ENCODE measurements at places on chromosomes 12 and 14.

GRCh38 chr12:98575013-98575412 is 18.5 kb upstream of the SLC25A3 start:
- no peak for DNase-seq

DNA sequence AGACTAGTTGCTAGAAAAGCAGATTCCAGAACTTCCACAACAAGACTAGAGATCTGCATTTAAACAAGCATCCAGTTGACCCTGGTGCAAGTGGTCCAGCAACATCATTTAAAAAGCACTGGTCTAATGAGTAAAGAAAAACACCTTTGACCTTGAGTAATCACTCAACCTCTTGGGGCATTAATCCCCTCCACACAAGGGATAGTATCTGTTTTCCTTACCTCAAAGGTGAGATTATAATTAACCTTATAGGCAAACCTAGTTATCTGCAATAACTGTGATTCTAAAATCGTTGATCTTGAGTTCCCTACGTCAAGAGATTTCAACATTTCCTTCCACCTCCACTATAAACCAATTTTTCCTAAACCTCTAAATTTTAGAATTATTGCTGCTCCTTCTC is 1.1 kb downstream of the KDM5A start:
- no peak for DNase-seq

GRCh38 chr12:113116875-113117274 is 18.7 kb downstream of the RASAL1 start:
- no peak for DNase-seq

- DNase-seq = no peak
Measured at GRCh38 chr14:21093769-21094681, 4.4 kb downstream of the ZNF219 start.

DNA sequence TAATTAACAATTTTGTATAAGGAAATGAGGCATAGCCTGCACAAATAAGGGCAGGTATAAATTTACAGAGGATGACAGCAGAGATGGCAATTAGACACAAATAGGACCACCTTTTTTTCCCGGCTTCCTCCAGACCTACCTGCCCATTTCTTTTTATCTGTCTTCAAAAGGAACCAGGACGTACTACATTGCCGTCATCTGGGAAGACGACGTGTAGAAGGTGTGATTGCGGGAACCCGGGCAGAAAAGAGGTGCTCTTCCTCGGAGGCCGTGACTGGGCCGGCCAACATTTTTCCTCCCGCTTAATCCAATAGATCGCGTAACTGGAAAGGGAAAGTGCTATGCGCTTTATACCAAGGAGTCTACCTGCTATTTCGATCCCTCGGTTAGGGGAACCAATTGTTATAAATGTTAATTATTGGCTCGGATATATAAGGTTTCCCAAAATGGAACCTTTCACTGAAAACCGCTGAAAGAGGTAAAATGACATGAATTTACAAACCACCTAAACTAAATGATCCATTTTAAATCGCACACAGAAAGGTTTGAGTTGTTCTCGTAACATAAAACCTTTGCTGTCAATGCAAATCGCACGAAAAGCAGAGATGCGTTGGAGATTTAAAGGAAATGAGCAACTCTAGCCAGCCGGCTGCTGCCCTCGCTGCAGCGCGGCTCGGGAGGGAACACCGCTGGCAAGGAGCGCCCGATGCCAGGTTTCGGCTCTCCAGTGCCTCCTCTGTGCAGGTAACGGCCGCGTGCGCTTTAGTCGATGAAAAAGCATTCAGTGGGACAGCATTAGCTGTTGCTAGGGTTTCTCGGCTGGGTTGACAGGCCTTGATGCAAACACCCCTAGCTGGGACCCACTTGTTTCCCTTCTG is 2.8 kb upstream of the SIX1 start:
- DNase-seq = no peak

DNA sequence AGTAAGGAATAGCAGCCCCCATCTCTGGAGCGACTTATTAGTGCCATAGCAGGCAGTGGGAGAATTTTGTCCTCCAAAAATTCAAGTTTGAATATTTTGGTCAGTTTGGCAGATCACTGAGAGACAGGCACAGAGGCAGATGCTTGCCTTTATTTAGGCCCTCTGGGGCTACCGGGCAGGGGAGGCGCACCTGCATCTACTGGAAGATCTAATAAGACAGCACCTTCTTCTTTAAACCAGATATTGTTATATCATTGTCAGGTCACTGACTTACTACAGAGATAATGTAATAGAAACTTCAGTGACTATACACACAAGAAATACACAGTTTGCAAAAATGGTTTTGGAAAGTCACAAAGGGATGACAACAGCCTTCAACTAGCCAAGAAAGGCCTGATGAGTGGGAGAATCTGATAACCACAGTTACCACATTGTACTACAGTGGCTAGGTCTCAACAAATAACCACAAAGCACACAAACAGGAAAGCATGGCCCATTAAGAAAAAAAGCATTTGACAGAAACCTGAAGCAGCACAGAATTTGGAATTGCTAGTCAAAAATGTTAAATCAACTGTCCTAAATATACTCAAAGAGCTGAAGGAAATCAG is 56.8 kb downstream of the CDK17 start:
- DNase-seq = peak; percentile 44

- DNase-seq = no peak
Measured at GRCh38 chr14:51613416-51613815, 38.3 kb upstream of the FRMD6 start.

- DNase-seq = no peak
Measured at GRCh38 chr14:22850944-22851764, 14.8 kb downstream of the MMP14 start.

- no peak for DNase-seq
Measured at GRCh38 chr12:402029-402389, 565 bp downstream of the CCDC77 start.

DNA sequence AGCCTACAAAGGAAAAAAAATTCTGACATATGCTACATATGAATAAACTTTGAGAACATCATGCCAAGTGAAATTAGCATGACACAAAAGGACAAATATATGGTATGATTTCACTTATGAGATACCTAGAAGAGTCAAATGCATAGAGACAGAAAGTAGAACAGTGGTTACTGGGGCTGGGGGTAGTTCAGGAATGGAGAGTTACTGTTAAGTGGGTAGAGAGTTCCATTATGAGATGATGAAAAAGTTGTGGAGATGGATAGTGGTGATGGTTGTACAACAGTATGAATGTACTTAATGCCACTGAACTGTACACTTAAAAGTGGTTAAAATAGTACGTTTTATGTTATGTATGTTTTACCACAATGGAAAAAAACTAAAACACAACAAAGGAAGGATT is 92.3 kb downstream of the SCAF11 start:
- DNase-seq = no peak

- no peak for DNase-seq
Measured at GRCh38 chr12:20505056-20505455, 136.7 kb downstream of the PDE3A start.

DNA sequence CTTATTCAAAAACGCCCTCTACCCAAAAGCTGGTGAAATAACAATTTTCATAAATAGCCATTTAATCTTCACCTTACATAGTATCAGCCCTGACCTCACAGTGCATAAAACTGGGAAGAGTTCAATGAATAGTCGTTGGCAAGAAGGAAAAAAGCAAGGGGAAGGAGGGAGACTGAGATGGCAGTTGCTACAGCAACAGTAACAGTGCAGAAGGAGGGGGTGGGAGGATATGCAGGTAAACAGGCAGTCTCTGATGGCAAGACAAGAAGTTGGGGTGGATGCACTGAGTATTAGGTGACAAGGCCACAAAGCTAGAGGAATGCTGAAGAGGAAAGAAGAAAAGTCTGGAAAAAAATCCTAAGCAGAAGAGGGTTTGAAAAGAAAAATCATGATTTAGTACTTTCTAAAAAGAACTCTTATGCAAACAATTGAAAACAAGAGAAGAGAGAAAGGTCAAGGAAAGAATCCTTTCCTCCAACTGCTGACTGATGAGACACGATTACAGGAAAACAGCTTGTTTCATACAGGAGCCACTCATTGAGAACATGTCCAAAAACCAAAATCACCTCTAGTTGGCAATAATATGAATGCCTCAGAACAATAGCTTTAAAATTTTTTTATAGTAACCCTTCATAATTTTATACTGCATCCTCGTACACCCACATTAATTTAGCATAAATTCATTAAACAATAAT is 56.0 kb downstream of the DCAF5 start:
- DNase-seq = no peak

- no peak for DNase-seq
Measured at GRCh38 chr14:70473825-70474224, 21.9 kb downstream of the ADAM21 start.

GRCh38 chr12:103278329-103278728 is 217.4 kb downstream of the C12orf42 start:
- DNase-seq = no peak

DNA sequence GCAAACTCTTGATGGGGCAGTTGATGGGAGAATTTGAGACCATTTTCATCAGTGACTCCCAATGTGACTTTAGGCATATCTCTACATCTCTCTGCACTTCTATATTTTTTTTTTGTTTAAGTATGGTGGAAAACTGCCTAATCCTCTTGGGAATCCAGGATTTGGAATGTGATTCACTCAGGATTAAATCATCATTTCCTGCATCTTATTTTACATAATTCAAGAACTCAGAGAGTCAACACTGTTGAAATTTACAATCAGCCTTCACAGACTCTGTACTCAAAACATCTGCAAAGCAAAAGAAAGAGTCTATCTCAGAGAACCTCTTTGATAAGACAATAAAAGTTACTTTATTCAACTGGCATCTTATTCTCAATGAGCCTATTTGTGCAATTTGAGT is 260.7 kb upstream of the NOS1 start:
- DNase-seq = no peak

DNA sequence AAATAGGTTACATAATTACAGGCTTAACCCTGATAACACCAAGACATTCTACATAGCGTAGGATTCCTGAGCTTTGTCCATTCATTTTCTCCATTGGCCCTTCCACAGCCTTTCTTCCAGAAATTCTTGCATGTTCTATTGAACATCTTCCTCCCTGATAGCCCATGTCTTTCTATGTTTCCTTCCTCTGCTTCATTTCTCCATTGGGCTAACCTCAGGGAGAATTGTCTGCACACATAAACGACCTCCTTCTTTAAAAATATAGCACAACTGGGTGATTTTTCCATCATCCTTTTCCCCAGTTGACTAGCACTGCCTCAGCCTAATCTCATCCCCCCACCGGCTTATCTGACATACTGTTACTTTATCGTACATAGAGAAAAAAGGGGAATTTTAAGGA is 11.2 kb downstream of the DIO2 start:
- DNase-seq = no peak

DNA sequence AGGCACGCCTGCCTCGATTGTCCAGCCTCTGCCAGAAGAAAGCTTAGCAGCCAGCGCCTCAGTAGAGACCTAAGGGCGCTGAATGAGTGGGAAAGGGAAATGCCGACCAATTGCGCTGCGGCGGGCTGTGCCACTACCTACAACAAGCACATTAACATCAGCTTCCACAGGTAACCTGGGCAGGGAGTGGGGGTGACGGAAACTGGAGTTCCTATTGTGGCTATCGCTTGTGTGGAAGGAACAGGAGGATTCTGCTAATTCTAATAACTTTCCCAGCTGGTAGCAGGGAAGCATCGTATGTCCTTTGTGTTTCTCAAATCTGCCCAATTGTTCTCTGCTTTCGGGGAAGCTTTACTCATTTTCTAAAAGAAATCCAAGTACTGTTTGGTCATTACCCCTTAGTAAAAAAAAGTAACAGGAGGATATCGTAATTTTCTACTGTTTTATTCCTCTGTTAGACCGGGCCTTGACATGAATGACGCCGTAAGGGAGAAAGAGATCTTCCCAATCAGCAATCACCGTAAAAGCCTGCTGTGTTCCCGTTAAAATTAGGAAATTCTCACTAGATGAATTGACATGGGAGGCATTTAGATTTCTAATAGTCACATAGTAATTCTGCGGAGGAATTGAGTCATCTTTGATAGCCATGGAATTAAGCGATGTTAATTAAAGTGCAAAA is 449 bp downstream of the THAP2 start:
- no peak for DNase-seq

DNA sequence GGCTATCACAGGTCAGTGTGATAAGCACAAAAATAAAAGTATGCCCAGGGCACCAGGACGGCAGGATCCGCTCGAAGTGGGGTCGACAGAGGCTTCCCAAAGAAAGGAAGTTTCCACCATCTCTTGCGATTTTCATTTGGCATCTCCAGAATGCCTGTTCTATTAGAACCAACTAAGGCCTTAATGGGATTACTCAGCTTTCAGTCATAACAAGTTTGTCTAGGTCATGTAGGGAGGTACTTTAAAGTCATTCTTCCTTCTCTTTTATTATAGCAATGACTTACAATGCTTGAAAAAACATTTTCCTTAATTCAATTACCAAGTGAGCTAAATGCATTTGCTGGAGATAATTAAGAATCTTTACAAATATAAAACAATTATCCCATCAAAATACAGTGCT is 83.6 kb upstream of the DIO3 start:
- no peak for DNase-seq

- no peak for DNase-seq
Measured at GRCh38 chr12:112738531-112738930, 53.0 kb upstream of the RPH3A start.

- DNase-seq = no peak
Measured at GRCh38 chr14:70333289-70333688, 26.2 kb downstream of the COX16 start.

DNA sequence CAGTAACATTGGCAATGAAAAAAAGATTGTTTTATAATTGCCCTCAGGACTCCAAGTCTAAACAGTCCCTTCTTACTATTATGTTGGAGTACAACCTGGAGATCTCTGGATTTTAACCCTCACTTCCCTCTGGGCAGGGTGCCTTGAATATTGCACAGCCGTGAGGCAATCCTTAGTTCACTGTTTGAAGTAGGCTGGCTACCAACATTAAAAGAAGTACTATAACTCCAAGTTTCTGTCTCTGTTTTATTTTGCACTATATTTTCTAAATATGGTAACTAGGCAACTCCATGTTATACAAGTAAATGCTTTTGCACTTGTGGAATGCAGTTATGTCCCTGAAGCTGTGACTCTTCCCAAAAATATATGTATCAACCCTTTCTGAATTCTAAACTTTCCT is 490.7 kb downstream of the EGLN3 start:
- no peak for DNase-seq

DNA sequence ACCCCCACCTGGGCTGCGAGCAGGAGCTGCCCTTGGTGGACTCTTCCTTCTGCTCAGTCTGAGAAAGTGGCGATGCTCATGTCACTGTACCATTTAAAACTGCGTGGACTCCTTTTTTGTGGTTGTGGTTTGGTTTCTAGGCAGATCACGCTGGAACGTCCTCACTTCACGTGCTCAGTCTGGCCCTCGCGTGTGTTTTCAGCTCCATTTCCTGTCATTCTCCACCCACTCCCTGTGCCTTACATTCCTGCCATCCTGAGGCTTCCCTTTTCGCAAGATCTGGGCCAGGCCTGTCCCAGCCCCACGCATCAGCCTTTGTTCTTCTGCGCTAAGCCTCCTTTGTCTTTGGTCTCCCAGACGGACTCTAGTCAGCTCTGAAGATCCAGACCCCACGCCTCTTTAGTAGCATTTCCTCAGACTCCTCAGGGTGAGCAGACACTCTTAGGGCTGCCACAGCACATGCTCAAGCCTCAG is 105.4 kb downstream of the FBXL14 start:
- DNase-seq = no peak
